CD4-positive, alpha-beta T cell treated with Interleukin-2 at 100 ng/mL for 4 hours (primary cell): ENCODE measurements at places on chromosomes 7 and 10.

GRCh38 chr10:48526011-48526821 is 78.7 kb downstream of the ARHGAP22 start:
- DNase-seq = no peak

GRCh38 chr10:110433740-110434139 is 64.0 kb upstream of the DUSP5 start:
- DNase-seq = no peak

- no peak for DNase-seq
Observed at GRCh38 chr10:66538371-66538770, 387.5 kb upstream of the LRRTM3 start.

GRCh38 chr7:38550836-38551235 is 80.3 kb downstream of the AMPH start:
- no peak for DNase-seq

DNA sequence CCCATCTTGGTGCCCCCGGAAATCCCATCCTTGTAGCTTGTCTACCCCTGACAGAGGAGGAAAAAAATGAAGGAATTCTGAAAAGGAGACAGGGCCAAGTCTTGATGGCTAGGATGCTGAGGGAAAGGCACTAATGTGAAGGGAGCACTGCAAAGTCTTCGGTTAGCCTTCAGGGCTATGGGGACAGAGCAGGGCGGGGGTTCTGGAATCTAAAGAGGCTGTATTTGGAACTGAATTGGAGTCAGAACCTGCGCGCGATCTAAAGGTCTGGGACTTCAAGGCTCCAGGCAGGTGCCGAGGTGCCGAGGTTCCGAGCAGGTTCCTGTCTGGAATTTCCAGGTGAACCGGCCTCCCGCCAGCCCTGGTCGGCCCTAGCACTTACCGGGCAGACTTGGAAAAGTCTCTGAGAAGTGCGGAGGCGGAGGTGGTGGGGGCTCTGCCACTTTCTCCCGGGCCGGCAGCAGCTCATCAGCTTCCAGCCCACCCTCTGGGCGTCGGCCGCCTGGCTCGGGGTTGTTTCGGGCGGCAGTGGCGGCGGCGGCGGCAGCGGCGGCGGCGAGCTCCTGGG is 781 bp downstream of the GBX1 start:
- DNase-seq = no peak

GRCh38 chr10:628386-629045 is 61.0 kb downstream of the DIP2C start:
- no peak for DNase-seq

- DNase-seq = no peak
Observed at GRCh38 chr10:80871083-80871482, 333.4 kb downstream of the SH2D4B start.

DNA sequence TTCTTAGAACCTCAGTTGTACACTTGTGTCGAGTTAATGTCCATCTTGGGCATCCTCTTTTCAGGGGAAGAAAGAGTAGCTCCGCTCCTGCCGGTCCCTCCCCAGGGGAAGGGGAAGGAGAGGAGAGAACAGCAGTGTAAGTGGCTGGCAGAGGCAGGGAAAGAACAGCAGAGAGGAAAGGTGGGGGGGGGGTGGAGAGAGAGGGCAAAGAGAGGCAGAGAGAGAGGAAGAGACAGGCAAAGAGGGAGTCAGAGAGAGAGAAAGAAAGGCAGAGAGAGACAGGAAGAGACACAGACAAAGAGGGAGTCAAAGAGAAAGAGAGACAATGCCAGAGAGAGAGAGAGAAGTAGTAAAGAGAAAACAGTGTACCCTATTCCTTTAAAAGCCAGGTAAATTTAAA is 53.9 kb downstream of the MRPS24 start:
- DNase-seq = no peak

GRCh38 chr10:52664629-52665028 is 108.0 kb downstream of the MBL2 start:
- no peak for DNase-seq

DNA sequence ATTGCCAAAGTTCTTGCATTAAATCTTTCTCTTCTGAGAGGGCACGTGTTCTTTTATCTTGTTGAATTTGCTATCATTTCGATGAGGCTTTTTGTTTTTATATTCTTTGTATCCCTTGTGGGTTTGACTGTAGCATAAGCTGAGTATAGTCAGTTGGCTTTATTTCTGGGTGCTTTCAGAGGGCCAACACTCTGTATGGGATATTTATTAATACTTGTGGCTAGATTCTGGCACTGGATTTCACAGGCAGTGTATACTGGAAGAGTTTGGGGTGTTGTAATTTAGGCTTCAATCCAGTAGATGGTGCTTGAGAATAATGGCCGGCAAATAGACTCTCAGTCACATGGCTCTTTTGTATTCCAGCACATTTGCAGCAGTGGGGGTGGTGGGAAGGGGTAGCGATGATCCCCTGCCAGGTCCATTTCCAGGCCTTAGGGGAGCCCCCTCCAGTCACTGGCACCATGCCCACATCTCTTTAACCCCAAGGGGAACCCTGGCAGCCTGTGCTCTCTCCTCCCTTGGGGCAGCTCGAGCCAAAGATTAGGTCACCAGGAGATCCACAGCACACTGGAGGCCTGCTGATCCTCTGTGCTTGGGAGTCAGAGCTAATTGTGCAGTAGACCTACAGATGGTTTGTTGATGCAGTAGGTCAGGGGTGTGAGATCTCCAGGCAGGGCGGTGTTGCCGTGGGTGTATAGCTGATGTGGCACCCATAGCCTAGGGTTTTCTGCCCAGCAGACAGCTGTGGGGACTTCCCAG is 81.8 kb downstream of the PTPN20 start:
- no peak for DNase-seq

DNA sequence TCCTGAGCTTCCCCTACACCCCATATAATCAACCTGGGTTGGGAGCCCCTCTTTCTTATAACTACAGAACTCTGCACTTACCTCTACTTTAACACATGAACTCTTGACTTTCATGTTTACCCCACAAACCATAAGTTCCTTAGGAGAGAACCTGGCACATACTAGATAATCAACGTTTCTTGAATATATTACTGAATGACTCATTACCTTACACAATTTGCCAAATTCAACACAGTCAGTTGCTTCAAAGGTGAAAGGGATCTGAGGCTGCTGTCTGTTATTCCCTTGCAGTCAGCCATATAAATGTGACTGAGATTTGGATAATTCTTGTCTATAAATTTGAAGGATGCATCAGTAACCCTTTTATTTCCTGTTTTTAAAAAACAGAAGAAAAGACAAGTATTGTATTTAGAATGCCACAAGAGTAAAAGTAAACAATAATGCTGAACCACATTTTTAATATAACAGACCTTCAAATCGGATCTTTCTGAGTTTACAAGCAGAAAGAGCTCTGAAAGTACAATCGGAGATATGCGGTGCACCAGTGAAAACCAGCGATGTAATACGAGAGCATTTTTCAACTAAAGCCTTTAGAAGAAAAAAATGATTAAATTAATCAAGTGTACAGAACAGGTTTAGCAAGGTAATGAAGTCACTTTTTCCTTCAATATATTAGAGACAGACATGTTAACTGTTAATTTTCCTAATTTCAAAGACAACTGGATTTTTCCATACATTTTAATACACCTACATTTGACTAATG is 29.5 kb upstream of the LRRC17 start:
- DNase-seq = no peak

- no peak for DNase-seq
Observed at GRCh38 chr7:144975882-144976281, 140.0 kb upstream of the TPK1 start.

DNA sequence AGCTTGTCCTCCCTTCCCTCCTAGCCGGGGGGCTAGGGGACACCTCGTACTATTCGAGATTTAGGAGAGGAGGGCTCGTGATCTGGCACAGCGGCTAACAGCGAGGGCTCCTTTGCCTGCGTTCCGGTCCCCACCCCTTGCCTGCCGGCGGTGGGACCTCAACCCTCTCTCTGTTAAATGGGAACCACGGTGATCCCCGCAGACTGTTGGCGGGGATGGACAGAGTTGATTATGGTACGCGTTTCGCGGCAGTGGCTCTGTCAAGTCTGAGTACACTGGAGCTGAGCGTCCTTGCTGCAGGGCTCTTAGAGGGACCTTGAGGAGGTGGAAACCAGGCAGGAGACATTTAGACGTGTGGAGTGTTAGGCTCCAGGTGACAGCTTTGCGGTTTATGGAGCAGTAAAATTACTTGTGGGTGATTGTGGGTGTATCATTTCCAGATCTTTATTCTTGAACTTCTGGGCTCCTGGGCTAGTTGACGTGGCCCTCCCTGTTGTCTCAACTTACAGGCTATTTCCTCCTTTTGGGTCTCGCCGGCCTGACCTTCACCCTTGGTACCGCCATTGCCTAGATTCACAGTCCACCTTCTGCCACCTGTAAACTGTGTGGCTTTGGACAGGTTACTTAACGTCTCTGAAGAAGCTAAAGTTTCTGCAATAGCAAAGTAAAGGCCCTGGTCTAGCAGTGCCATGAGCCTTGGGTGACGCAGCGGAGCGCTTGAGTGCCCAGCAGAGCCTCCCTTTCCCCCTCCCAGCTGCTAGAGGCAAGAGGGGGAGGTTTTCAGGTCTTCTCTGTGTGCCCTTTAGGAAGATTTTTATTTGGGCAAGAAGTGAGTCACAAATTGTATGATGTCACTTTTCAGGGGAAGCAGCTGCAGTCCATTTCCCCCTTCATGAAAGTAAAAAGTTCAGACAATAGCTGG is 739 bp downstream of the CASP7 start:
- peak; percentile 55 for DNase-seq
